ENCODE measurements at places on chromosomes 5 and 9.

- no peak for DNase-seq
These were observed 1049.0 kb downstream of the PTPRD start for GRCh38 chr9:9563817-9564216.

GRCh38 chr5:72439192-72439591 lies 68.0 kb downstream of the ZNF366 start:
- no peak for DNase-seq

- DNase-seq = no peak
These were observed 227.0 kb downstream of the ENC1 start for GRCh38 chr5:74413403-74414048.

GRCh38 chr9:119451426-119451825 lies 82.2 kb upstream of the BRINP1 start:
- no peak for DNase-seq

- DNase-seq = no peak
These were observed 80.6 kb downstream of the FBXO4 start for GRCh38 chr5:42005561-42006153.

DNA sequence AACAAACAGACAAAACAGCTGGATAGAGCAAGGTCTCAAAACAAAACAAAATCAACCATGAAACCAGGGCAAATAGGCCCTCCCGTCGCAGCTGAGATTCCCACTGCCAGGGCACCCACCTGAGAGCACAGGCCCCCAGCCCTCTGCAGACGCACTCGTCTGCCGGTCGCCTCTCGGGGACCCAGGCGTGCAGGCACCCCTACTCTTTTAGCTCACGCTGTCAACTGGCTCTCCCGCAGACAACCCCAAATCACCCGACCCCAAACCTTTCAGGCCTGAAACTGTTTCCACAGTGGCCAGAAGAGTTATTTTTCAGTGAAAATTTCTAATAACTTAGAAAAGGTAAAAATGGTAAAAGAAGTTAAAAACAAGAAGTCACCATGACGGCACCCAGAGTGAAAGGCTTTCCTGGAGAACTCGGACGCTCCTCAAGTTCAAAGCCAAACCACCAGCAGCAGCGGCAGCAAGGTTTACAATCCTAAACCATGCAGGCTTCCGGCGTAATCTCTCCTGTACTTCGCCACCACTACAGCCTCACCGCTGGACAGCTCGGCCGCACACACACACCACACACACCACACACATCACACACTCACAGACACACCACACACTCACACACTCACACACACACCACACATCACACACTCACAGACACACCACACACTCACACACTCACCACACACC lies 1.9 kb upstream of the UBE2QL1 start:
- no peak for DNase-seq

DNA sequence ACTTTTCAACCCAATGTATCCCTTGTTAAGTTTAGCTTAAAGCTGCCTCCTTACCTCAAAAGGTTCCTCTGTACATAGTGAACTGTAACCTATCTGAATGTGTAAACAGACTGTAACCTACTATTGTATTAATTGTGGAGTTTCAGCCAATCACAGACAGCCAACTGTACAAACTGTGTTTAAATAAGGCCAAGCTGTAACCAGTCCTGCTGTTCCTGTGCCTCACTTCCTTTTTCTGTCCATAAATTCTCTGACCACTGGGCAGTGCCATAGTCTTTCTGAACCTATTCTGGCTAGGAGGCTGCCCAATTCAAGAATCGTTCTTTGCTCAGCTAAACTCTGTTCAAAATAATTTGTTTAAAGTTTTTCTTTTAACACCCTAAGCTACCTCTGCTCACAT lies 74.7 kb upstream of the DAPK1 start:
- DNase-seq = no peak
